ENCODE measurements at places on chromosomes 1 and 21. TPM values are rescaled to one million over a fixed set of nuclear protein-coding genes. Genes with fewer than 3 reads are reported as not detected.

DNA sequence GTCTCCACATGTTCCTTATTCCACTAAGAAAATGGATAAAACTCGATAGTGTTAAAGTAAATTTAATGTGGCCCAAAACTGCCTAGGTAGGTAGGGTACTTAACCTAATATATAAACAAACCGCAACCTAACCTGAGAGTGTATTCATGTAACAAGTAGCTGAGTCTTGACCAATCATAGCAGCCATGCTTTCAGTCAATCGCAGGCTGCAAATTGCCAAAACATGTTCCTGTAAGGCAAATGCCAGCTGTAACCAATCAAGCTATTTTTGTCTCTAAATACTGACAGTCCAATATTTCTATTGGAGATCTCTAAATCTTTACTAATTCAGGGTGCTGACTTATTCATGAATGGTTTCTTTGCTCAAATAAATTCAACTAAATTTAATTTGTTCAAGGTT is 3.1 kb upstream of the HMGCS2 start:
- no peaks in the 10 kb centered on the region for H3K4me1 ChIP-seq
- DNase-seq, result no peak
- no peak overlapping the region for H3K27ac ChIP-seq
- H3K4me3 ChIP-seq, result no peak overlapping the region
- H3K27me3 ChIP-seq, result peaks cover 9% of the 10 kb centered on the region

DNA sequence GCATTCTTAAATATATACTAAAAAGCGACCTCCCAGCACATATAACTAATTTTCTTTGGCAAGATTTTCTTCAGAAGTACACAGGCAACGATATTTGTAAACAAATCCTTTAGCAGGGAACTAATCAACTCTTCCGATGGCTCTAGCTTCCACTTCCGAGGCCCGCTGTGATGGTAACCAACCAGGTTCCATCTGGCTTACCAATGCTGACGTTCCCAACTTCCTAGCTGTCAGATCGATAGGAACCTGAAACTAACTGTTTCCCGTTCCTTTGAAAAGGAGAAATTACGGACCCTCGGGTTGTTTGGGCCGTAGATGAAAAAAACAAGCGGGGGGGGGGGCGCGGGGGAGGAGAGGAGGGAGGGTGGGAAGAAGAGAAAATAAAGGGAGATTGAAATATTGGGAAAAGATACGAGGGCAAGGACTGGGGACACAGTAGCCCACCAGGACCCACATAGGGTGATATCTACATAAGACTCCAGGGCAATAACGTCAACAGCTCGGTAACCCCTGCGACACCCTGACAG is 513 bp downstream of the GTF2B start:
- peak overlapping the region; percentile 98 for H3K4me3 ChIP-seq
- H3K27ac ChIP-seq, result peak overlapping the region; percentile 99
- H3K36me3 ChIP-seq, result peaks cover 4% of the 10 kb centered on the region
- no peaks in the 10 kb centered on the region for H3K27me3 ChIP-seq
- peak; percentile 10 for DNase-seq

GRCh38 chr21:32184485-32184884 is 94.4 kb downstream of the MIS18A start:
- no peaks in the 10 kb centered on the region for H3K36me3 ChIP-seq
- H3K27me3 ChIP-seq, result no peaks in the 10 kb centered on the region
- no peak for DNase-seq
- no peak overlapping the region for H3K27ac ChIP-seq
- no peak overlapping the region for H3K4me3 ChIP-seq
- H3K4me1 ChIP-seq, result peaks cover 6% of the 10 kb centered on the region

Gene RGS7
- not detected for polyA plus RNA-seq

Gene AMY1C
- not detected for polyA plus RNA-seq

- peaks cover 38% of the 10 kb centered on the region for H3K4me1 ChIP-seq
- H3K36me3 ChIP-seq, result peaks cover 3% of the 10 kb centered on the region
- H3K27ac ChIP-seq, result no peak overlapping the region
- no peaks in the 10 kb centered on the region for H3K27me3 ChIP-seq
- no peak overlapping the region for H3K4me3 ChIP-seq
Observed at GRCh38 chr1:154988058-154988954, 5.1 kb upstream of the LENEP start.

Gene GJA8
- polyA plus RNA-seq, result not detected

DNA sequence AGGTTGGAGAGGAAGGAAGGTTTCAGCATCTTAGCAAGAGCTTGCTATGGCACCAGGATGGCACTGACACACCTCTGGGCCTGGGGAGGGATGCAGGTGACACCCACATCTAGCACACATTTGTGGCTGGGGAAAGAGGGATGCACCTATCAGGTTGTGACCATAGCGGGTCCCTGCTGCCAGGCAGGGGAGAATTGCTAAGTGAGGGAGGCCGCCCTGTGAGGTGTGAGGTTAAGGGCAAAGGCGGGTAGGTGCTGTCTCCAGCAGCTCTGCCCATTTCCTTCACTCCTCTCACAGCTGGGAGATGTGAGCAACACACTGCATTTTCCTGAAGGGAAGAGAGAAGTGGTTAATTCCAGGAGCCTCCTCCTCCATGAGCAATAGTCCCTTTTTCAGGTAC is 83.2 kb upstream of the TLR5 start:
- no peak for DNase-seq
- H3K4me1 ChIP-seq, result peaks cover 35% of the 10 kb centered on the region
- H3K27me3 ChIP-seq, result no peaks in the 10 kb centered on the region
